ENCODE measurements at places on chromosomes 16 and 17.

- no peak for DNase-seq
These were observed 4.2 kb downstream of the DPH1 start for GRCh38 chr17:2034157-2034556.

- no peak for DNase-seq
These were observed 215.8 kb downstream of the CDH8 start for GRCh38 chr16:61820398-61820797.

DNA sequence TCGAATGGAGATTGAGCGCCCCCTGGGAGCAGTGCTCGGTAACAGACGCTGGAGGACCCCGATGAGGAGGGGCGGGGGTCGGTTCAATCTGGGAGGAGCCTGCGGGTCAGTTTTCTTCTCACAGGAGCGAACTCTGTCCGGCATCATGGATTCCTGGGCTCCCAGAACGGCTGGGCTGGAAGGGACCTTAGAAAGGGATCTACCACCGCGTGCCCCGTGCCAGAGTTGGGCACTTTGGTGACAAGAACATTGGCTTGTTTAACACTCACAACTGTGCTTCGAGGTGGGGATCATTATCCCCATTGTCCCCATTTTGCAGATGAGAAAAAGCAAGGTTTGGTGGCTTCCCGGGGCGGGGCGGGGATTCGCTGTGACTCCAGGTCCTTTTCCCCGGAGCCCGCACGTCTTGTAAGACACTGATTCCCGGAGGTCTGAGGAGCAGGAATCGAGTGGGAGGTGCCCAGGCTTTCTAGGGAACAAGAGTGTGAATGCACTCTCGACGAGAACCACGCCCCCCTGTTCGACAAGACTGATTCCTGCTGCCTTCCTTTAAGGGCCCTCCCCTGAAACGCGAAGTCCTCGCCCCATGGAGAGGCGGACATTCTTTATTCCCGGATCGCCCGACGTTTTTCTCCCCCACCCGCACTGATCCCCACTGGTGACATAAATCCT lies 1.5 kb upstream of the FBXL19 start:
- peak; percentile 80 for DNase-seq

DNA sequence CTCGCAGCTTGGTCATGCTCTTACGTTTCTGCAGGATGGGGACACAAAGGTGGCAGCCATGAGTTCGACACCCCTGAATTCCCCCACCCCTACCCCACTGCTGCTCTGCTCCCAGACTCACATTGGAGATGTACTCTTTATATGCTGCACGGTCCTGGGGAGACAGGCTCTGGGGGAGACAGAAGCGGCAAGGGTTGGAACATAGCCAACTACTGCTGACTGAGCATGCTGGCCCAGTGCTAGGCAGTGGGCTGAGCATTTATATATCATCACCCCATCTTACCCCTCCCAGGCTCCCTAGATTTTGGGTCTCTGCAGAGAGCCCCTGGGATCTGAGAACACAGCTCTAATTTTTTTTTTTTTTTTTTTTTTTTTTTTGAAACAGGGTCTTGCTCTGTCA lies 8.1 kb upstream of the ATXN7L3 start:
- no peak for DNase-seq

DNA sequence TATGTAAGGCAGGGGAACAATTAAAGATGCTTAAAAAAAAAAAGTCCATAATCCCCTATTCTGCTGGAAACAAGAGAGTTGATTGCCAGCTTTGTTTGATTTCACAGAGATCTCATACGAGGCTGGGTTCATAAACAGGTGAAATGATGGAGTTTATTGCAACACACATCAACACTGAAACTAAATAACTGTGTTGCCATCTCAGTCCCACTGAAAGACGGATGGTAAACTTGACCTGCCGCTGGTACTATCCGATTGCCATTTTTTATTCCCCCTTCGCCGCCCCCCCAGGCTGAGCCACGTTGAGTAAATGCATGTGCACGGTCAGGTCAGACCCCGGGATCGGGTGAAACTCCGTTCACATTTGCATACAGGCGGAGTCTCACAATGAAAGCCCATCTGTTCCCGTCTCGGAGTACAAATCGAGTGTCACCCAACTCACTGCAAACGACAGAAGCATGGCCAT lies 119.2 kb downstream of the SKAP1 start:
- DNase-seq = no peak

DNA sequence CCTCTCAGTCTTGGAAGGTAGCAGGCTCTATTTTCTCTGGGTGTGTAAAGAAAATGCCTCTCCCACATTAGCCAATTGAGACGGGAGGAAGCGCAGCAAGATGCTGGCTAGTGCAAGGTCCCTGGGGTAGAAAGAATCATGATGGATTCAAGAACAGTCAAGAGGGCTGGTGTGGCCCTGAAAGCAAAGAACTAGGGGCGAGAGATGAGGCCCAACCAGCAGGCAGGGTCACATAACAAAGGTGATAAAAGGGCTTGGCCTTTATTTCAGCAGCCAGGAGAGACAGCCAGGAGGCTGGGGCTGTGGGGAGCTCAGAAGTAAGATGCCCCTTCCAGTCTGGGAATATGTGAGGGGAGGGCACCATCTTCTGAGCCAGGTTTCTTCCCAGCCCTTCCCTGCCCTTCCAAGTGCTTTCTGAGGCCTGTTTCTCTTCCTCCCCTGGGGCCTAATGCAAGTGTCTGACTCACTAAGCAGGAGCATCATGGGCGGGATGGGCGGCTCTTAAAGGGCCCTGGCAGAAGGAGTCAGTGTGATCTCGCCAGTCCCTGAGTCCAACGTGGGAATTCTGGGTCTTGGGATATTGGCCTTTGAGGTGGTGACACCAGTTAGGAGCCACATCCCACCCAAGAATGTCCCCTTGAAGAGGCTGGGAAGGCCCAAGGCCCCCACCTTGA lies 3.9 kb upstream of the NLRC5 start:
- no peak for DNase-seq

DNA sequence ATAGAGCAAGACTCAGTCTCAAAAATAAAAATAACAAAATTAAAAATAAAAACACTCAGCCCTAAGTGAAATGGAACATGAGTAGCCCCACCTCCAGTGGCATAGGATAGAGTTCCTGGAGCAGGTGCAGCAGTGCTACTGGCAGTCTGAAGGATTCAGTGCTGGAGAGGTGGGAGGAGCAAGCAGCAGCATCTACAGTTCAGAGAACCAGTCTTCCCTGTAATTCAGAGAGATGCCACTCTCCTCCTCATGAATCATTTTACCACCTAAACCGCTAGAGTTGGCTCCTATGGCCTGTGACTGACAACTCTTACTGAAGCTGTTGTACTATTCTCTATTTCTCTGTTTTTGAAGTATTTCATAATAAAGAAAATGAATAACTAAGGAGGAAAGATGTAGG lies 56.0 kb upstream of the SMURF2 start:
- no peak for DNase-seq

DNA sequence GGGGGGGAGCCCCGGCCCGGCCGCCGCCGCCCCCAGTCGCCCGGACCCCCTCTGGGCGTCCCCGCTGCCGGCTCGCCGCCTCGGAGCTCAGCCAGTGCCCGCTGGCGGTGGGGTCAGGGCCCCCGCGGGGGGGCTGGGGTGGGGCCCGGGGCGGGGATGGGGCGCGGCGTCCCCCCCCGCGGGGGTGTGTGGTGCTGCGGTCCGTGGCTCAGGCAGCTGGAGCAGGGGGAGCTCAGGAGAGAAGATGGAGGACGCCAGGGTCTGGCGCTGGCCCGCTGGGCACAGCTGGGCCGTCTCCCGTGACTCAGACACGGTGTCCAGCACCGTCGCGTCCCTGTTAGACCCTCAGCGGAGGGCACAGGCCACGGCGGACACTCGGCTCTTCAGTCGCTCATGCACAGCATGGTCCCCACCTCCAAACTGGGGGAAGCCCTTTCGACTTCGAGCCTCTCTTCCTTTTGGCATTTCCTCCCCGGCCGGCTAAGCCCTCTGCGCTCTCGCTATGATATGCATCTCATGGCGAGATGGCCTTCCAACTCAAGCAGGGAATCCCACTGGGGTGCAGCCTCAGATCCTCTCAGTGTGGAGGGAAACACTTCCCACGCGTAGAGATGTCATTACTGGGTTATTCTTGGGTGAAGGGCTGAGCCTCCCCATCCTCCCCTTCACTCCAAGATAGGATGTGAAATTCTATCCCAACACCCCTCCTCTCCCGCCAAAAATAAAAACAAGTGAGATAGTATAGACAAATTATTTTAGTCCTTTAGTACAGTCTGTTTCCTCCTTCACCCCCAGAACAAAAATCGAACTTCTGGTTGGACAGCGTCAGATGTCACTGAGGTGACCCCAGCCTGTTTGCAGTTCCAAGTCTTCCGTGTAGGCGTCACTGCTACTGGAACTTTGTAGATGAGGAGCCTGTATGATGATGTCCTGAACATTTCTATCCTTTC lies 522 bp upstream of the VEZF1 start:
- DNase-seq = peak; percentile 71

- DNase-seq = no peak
These were observed 163.0 kb downstream of the ABCA8 start for GRCh38 chr17:68792042-68792685.

DNA sequence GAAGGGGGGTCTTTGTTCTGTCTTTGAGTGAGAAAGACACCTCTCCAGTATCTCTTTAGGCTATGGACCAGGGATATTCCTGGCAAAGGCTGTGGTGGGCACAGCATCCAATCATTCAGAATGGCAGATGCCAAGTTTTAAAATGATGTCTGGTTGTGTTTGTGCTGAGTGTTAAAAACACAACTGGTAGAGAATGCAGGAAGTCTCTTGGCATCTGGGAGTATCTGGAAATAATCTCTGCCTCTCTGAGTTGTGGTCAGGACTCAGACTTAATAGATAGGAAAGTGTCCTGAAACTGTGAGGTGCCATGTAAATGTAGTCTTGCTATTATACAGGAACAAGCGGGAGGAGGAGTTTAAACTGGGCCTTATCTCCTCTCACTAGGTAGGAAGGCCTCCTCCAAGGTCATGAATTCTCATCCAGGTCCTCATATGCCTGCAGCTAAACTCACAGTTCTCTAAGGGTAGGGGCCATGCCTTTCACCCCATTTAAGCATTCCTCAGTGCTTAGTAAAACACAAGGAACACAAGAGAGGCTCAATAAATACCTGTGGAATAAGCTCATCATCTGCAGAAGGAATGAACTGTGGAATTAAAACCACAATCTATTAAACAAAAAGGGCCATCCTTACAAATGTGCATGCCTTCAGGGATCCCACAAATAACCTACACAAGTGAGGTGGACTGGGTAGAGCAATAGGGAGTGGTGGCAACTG lies 317.6 kb downstream of the CBLN1 start:
- no peak for DNase-seq
